ENCODE measurements at places on chromosomes 3 and 15.

- no peak for DNase-seq
Measured at GRCh38 chr3:188156056-188156455, 2.1 kb downstream of the LPP start.

DNA sequence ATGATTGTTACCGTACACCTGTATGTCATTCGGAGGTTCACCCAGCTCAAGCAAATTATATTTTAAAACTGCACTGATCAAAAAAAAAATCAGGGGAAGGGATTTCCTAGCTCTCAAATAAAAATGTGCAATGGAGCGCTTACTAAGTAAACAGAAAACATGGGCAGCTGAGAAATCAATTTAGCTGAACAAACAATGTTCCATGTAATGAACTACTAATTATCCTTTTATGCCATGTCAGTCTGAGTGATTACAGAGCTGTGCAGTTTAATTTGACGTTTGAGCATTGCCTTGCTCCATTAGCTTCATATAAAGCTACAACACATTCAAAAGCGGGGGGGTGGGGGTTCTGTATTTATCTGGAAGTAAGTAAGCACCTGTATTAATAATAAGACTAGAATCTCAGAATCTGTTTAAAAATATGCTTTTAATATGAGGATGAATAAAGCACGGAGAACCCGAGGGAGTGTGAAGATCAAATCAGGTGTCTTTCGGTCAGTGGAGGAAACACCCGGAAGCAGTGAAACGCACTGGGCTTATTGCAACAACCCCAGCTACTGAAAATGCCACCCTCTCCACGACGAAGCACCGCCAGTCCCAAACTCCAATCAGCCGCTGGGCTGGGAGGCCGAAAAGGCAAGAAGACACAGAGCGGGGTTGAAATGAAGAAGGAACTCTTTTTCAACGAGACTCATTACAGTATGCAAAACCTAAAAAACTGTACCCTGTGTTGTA lies 196.5 kb upstream of the ATP11B start:
- DNase-seq, result no peak

DNA sequence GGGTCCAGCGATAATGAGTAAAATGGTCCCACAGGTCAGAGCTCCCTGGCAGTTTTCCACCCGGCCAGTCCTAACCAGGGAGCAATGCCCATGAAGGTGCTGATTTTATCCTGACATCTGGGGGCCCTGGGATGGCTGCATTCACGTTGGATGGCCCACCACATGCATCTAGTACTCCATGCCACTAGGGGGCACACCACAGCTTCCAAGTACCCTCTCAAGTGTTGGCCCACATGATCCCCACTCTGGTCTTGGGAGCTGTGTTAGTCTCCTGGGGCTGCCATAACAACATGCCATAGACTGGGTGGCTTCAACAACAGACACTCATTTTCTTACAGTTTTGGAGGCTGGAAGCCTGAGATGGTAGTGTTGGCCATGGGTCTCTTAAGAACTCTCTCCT lies 225.5 kb downstream of the SLCO3A1 start:
- DNase-seq, result no peak

DNA sequence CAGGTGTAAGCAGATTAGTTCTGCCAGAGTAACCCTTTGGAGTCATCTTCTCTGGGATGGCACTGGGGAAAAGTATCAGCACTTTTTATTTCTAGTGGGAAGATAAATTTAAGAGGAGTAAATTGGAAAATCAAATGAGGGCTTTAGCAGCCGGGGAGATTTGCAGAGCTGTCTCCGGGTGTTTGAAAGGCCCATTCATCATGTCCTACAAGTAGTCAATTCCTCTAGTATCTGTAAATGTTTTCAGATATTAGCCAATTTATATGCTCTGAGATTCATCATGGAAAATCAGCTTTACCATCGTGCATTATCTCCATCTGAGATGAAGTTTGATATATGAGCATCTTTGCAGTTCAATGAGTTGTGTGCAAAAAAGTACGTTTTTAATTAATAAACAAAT lies 93.6 kb downstream of the CDIN1 start:
- no peak for DNase-seq

GRCh38 chr3:183555541-183556081 lies at the start of gene KLHL6:
Gene KLHL6, minus strand, starts transcription at chr3:183555706. Its CDS starts 53 bp downstream, at chr3:183555653.
- DNase-seq, result no peak

- DNase-seq, result no peak
Measured at GRCh38 chr15:64180235-64180824, 17.5 kb upstream of the PPIB start.

DNA sequence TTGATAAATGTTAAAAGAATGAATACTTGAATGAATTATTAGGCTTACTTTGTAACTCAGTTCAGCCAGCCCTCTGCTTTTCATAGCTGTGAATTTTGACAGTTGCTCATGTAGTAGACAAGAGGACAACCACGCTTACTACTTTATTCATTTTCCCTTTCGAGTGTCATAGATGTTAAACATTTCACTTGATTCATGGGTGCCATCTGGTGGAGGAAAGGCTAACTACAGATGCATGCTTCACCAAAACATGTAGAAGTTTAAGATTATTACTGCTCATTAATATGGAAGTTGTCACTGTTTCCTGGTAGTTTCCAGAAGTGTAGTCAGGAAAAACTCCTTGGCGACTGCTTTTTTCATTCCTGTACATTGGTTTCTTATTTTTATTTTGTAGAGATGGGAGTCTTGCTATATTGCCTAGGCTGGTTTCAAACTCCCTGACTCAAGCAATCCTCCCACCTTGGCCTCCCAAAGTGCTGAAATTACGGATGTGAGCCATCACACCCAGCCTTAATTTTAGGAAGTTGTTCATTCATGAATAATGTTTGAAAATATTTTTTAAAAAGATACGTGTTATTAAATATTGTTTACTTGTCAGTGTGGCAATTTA lies 163.2 kb downstream of the B3GALNT1 start:
- peak; percentile 35 for DNase-seq

DNA sequence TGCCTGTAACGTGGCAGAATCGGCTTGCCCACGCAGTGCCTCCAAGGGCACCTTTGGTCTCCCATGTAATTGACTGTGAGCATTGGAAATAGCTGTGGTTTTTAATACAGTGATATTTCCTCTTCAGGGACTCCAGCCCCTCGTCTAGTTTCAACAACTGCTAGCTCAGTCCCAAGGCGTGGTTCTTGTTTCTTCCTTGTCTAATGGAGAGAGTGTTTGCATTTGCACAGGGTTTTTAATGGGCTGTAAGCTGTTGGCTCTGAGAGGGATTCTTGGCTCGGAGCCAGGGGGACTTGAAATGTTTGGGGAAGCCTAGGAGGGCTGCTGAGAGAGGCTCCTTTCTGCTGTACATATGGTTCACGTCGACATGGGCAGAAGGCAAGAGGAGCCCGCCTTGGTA lies 86.2 kb downstream of the THSD4 start:
- no peak for DNase-seq

- no peak for DNase-seq
Measured at GRCh38 chr15:73927003-73927475, 777 bp downstream of the LOXL1 start.

GRCh38 chr3:90091549-90091948 lies 984.1 kb downstream of the EPHA3 start:
- DNase-seq, result no peak

GRCh38 chr3:189945935-189946709 lies 174.6 kb downstream of the P3H2 start:
- no peak for DNase-seq

DNA sequence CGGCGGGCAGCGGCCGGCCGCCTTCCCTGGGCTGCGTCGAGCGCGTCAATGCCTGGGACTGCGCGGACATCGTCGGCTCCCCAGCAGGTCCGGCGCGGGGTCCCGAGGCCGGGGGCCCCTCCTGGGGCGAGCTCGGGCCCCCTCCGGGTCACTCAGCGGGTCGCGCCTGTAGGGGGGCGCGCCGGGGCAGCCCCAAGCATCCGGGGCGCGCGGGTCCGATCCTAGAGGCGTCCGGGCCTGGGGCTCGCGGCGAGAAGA lies 725 bp downstream of the TLE3 start:
- no peak for DNase-seq

DNA sequence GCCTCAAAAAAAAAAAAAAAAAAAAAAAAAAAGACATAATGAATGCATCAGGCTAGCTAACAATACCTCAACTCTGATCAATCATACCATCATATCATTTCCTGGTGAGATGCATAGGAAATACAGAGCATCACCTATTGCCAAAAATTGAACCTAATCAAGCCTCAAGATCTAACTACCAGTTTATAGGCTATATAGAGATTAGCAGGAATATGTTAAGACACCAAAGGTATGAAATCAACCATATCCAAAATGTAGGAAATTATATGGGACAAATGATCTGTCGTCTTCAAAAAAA lies 387 bp upstream of the VPS33B start:
- no peak for DNase-seq

DNA sequence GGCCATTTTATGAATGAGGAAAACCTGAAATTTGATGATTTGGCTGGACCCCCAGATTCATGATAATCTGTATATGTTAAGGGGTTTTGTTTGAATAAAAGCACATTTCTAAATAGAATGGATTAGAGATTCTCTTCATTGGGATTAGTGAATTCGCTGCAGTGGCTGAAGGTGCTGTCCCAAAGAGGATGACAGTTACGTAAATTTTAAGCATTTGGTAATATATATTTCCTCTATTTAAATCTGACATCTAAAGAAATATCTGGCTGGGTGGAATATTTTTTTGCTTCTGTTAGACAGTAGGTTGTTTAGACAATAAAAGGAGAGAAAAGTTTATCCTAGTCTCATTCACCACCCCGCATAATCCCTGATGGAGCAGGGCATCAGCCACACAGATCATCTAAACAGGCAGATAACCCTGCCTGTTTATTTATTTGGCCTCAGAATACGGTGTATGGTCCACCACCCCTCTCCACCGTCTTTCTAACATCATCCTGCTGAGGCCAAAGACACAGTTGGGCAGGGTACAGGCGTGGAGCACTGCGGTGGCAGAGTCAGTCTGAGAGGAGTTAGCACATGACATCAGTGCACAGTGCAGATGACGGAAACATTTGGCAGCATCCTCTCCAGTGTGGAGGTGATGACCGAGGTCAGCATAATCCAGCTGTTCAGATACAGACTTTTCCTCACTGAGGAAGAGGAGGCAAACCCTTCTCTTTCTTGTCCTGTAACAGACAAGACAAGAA lies 20.4 kb upstream of the NFKBIZ start:
- DNase-seq, result no peak

- DNase-seq, result no peak
Measured at GRCh38 chr3:43041517-43041916, 62.4 kb downstream of the GASK1A start.

DNA sequence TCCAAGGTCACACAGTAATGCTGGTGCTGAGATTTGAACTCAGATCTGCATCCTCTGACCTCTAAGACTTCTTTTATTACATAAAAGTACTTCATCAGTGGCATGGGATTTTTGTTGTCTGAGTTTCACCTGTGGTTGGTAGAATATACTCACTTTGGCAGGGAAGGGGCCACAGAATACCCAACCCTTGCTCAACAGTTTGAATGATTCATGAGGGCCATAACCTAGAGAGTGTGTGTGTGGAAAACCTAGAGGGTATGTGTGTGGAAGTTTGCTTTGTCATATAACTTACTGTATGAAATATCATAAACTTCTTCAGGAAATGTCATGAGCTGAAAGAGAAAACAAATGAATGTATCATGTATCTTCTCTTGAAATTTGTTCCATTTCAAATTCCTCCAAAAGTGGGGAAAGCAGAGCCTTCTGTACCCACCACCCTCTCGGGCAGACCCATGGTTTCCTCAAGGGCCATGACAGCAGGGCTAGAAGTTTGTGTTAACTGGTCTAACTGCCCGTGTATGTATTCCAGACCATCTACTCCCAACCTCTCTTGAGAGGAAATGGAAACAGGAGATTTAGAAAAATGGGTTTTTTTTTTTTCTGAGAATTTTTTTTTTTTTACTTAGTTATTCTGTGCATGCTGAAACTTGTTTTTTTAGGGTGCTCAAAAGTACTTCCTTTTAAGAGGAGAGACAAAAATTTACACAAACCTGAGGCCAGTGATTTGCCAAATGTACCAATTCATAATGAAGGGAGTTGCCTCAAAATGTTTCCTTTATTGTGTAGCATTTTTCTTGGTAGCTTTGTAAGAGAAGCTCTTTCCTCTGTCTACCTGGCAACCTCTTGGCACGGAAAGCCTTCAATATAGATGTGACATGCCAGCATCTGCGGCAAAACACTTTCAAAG lies 127.0 kb downstream of the TPRG1 start:
- no peak for DNase-seq

- no peak for DNase-seq
Measured at GRCh38 chr15:74193905-74194304, 8.7 kb downstream of the STRA6 start.

DNA sequence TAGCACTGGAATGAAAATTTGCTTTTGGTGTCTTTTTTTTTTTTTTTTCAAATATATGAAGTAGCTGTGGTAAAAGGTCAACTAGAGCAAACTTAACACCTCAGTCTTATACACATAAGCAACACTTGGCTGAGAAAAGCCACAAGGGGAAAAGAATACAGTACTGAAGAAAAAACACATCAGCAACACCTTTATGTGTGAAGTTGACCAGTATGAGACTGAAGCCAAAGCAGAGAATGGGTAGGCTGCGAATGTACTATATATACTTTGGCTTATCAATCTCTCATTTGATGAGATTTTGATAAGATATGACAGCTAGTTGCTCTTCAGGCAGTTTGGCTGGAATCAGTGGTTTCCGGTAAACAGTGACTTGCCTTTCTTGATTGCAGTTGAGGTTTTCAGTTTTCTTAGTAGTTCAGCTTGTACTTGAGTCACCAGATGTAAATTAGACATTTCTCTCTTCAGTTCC lies 22.0 kb upstream of the ZCWPW2 start:
- no peak for DNase-seq

GRCh38 chr3:84680700-84681099 lies 278.1 kb upstream of the CADM2 start:
- DNase-seq, result no peak

DNA sequence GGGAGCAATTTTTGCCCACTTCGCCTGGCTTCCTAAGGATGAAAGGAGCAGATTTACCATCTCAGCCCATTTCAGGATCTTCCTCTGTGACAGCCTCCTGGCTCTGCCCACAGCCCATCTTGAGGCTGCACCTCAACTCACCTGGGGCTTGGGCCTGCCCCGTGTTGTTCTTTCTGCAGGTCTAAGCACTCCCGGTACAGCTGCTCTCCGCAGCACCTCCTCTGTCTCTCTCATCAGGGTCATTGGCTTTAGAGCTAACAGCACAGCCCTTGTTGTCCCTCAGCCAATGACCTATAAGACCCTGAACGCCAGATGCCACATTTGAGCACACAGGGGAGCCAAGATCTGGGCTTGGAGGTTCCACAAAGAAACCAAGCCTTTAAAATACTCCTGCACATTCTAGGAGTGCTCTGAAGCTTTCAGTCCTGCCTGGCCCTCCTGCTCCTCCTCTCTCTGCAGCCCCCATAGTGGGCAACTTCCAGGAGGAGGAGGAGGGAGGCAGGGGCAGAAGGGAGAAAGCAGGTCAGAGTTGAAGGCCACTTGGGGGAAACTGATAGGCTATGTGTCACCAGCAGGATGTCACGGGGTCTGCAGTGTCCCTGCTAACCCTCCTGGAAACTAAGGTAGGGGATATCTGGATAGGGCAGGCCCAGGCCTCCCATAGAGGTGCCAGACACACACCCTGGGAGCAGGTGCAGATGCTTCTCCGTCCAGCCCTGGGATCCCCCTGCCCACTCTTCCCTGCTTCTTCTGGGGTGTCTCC lies 115.6 kb downstream of the ETFA start:
- no peak for DNase-seq

- DNase-seq, result no peak
Measured at GRCh38 chr3:56940321-56940720, 120.1 kb upstream of the SPATA12 start.

GRCh38 chr3:108280476-108280875 lies 15.9 kb upstream of the HHLA2 start:
- no peak for DNase-seq

Data from GM04504 (cell line).